ENCODE measurements at places on chromosomes 13 and 19. TPM values are rescaled to one million over a fixed set of nuclear protein-coding genes. Genes with fewer than 3 reads are reported as not detected.

The AP1M2 gene
- total RNA-seq = 48.4 TPM

The PDE4A gene
- total RNA-seq = 9.0 TPM

The SELENOV gene
- not detected for total RNA-seq

The LILRB4 gene
- 4.0 TPM for total RNA-seq

- H3K4me1 ChIP-seq = peaks cover 7% of the 10 kb centered on the region
- H3K27ac ChIP-seq = no peak overlapping the region
- no peak overlapping the region for H3K4me3 ChIP-seq
- no peak for DNase-seq
Measured at GRCh38 chr19:39196320-39196719, 444 bp upstream of the NCCRP1 start.

DNA sequence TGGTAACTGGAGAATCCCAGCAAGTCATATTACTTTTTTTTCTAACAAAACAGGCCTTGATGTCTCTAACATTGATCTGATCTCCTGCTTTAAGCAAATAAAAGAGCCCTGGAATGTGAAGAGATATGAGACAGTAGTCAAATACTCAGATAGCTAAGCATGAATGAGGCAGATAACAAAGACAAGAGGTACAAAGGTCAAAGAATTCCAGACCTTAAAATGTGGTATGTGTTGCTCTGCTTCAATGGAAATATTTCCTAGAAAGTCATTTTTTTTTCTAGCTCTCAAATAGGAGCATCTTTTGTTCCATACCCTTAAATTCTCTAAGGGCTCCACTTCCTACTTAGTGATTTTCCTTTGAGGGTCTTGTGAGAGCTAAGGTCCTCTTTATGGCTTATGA lies 54.6 kb downstream of the ZNF254 start:
- no peaks in the 10 kb centered on the region for H3K27me3 ChIP-seq
- H3K4me3 ChIP-seq = no peak overlapping the region
- no peak for DNase-seq
- no peaks in the 10 kb centered on the region for H3K4me1 ChIP-seq

DNA sequence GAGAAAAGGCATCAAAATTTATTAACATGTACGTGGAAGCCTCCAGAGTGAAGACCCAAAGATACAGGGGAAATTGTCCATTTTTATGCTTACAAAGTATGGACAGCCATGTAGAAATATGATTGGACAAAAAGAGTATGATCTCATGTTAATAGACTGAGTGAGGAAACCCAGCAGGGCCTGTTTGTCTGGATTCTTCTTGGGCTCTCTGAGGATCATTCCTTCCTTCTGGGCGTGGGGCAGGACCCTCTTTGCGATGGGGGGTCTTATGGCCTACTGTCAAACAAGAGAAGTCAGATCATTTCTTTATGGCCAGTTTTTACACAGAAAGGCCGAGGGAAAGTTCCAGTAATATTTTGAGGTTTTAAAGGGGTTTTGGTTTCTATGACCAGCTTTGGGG lies 110.8 kb downstream of the ESD start:
- no peak overlapping the region for H3K4me3 ChIP-seq
- no peak for DNase-seq
- H3K36me3 ChIP-seq = no peaks in the 10 kb centered on the region
- H3K4me1 ChIP-seq = peaks cover 11% of the 10 kb centered on the region

DNA sequence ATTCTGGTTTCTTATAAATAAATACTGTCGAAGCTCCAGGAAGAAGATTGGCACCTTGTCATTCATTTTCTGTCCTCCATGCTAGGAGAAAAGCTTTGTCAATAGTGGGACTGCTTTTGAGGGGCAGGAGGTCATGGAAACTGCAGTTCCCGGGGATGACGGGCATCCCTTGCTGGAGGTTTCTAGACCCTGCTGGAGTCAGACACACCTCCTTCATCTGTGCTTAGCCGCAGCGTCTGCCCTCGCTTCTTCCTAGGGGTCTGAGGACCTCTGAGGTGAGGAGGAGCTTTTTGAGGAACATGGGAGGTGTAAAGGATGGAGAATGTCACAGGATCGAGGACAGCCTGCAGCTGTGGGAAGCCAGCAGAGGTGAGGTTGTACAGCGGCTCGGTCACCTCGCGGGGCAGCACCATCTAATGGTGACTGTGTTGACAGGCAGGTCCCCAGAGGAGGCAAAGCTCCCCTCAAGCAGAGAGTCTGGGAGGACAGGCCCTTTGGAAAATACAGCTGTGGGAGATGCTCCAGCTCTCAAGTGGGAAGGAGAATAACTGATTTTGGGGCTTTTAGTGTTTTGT lies 172.7 kb upstream of the RNF113B start:
- no peak overlapping the region for H3K4me3 ChIP-seq
- no peaks in the 10 kb centered on the region for H3K4me1 ChIP-seq
- no peaks in the 10 kb centered on the region for H3K27me3 ChIP-seq
- no peaks in the 10 kb centered on the region for H3K36me3 ChIP-seq

DNA sequence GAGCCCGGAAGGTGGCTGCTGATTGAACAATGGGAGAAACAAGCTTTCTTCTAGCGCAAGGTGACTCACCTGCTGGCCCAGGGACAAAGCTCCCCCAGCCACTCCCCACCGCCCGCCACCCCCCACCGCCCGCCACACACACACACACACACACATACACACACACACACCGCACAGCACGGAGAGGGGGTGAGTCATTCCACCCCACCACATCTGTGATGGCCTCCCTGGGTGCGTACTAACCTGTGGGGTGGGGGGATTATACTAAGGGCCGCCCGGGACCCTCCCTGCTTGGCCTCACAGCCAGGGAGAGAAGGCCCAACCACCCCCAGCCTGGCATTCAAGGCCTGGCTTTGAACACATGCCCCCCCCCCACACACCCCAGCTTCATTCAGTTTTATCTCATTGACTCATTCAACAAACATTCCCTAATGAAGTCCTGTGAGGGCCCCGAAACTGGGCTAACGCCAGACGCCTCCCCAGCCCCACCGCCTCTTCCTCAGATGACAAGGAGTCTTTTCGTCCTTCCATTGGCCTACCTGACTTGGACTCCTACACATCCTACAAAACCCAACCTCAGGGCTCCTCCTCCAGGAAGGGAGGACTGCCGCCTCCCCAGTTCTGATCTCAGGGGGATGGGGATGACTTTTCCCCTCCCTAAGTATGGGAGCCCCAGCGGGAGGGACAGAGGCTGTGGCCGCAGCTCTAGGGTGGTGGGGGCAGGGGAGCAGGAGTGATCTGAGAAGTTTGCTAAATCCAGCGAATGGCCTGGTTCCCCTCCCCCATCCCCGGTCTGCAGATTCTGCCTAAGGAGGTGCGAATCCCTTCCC lies 5.8 kb upstream of the ONECUT3 start:
- H3K4me1 ChIP-seq = peaks cover 26% of the 10 kb centered on the region
- H3K36me3 ChIP-seq = no peaks in the 10 kb centered on the region
- H3K27me3 ChIP-seq = peaks cover 97% of the 10 kb centered on the region
- H3K27ac ChIP-seq = no peak overlapping the region
- no peak overlapping the region for H3K4me3 ChIP-seq

DNA sequence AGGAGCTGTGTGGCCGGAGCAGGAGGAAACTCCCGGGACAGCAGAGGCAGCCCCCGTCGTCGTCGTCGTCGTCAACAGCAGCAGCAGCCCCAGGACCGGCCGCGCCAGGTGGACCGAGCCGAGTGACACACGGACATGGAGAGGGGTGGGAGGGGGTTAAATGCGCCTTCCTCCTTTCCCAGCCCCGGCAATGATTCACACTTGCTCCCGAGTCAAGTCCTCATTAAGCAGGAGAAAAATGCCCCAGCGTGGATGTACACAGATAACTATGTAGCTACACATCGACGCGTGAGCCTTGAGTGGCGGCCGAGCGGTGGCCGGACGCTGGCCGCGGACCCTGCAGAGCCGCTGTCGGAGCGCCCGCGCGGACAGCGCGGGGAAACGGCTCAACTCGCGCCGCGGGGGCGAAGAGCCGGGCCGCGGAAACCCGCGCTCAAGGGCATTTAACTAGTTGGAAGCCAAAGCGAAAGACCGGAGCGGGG lies 645 bp downstream of the UBL3 start:
- H3K27me3 ChIP-seq = no peaks in the 10 kb centered on the region
- no peaks in the 10 kb centered on the region for H3K36me3 ChIP-seq
- peak; percentile 69 for DNase-seq
- peak overlapping the region; percentile 99 for H3K27ac ChIP-seq
- peaks cover 6% of the 10 kb centered on the region for H3K4me1 ChIP-seq
- H3K4me3 ChIP-seq = peak overlapping the region; percentile 75

DNA sequence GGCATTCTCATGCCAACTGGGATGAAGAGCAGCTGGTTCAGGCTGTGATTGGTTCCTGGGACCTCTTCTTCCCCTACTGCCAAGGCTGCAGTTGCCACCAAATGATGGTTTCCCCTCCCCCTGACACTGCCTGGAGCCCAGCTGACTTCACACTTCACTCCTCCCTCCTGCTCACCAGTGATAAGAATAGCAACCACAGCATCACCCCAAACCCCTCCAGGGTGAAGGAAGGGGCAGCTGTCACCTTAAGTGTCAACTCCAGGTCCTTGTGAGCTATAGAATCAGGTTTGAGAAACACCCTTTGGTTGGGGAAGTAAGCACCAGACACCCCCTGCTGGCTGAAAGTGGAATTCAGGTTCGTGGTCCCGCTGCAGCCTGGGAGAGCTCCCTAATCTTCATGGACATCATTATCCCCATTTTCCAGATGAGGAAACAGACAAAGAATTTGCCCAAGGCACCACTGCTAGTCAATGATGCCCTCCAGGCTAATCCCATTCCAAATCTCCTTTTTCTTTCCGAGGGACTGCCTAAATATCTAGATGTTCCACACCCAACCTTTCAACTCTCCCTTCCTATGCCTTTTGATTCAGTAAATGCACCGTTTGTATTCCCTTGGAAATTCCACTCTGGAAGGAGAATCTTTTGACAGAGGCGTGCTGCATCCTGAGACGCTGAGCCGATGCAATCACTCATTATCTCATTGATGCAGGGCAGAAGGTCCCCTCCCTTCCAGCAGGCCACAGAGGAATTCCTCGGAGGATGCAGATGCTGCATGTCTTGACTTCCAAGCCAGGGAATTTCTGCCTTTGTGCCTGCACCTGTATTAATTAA lies 50.6 kb upstream of the UQCRFS1 start:
- H3K36me3 ChIP-seq = no peaks in the 10 kb centered on the region
- peaks cover 4% of the 10 kb centered on the region for H3K27me3 ChIP-seq
- no peak overlapping the region for H3K4me3 ChIP-seq
- DNase-seq = peak; percentile 34
- H3K4me1 ChIP-seq = no peaks in the 10 kb centered on the region
- H3K27ac ChIP-seq = no peak overlapping the region

DNA sequence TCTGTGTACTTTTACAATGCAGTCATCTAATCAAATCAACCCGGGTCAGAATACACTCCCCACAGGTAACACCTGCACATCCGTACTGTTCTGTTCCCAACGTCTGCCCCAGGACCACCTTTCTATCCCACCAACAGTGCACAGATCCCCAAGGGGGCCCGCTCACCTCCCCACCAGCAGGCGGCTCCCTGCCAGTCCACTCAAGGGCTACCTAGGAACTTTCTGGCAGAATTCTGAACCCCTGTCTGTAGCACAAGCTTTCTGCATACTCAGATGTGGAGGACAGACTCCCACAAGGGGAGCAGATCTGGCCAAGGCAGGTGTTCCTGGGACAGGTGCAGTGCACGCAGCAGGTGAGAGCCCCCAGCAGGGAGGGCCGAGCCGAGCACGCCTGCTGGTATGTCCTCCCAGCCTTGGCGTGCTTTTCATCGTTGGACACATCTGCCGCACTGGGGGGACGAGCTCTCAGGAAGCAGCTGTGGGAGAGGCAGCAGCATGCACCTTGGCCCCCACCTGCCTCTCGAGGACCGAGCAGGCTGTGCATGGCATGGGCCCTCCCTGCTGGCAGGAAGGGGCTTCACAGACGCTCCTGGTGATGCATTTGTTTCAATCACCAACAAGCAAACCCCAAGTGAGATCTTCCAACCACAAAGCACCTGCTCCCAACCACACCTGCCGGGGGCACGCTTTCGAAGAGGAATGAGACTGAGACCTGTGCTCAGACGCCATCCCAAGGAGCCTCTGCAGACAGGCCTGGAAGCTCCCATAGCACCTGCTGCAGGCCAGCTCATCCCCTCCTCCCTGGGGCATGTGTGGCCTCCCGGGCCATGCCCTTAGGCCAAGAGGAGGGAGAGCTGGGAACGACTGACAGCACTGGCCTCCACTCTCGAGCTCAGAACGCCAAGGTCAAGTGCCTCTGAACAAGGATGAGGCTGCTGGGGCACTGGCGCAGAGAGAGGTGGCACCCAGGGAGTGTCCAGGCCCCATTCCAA lies 35.9 kb downstream of the RAB20 start:
- H3K27ac ChIP-seq = peak overlapping the region; percentile 85
- peaks cover 42% of the 10 kb centered on the region for H3K4me1 ChIP-seq
- H3K4me3 ChIP-seq = no peak overlapping the region
- no peaks in the 10 kb centered on the region for H3K36me3 ChIP-seq
- peak; percentile 46 for DNase-seq

- DNase-seq = no peak
- H3K27ac ChIP-seq = no peak overlapping the region
- H3K36me3 ChIP-seq = no peaks in the 10 kb centered on the region
- peaks cover 5% of the 10 kb centered on the region for H3K4me1 ChIP-seq
Measured at GRCh38 chr19:34662919-34663318, 14.0 kb downstream of the SCGB2B2 start.

GRCh38 chr13:48405875-48406274 lies 7.0 kb downstream of the LPAR6 start:
- no peaks in the 10 kb centered on the region for H3K36me3 ChIP-seq
- DNase-seq = no peak
- H3K4me1 ChIP-seq = peaks cover 4% of the 10 kb centered on the region
- no peak overlapping the region for H3K4me3 ChIP-seq

GRCh38 chr13:25171170-25171516 lies 945 bp downstream of the AMER2 start:
- no peaks in the 10 kb centered on the region for H3K36me3 ChIP-seq
- H3K27me3 ChIP-seq = peaks cover 75% of the 10 kb centered on the region
- H3K4me3 ChIP-seq = peak overlapping the region; percentile 9
- DNase-seq = no peak
- no peaks in the 10 kb centered on the region for H3K4me1 ChIP-seq
- H3K27ac ChIP-seq = no peak overlapping the region

DNA sequence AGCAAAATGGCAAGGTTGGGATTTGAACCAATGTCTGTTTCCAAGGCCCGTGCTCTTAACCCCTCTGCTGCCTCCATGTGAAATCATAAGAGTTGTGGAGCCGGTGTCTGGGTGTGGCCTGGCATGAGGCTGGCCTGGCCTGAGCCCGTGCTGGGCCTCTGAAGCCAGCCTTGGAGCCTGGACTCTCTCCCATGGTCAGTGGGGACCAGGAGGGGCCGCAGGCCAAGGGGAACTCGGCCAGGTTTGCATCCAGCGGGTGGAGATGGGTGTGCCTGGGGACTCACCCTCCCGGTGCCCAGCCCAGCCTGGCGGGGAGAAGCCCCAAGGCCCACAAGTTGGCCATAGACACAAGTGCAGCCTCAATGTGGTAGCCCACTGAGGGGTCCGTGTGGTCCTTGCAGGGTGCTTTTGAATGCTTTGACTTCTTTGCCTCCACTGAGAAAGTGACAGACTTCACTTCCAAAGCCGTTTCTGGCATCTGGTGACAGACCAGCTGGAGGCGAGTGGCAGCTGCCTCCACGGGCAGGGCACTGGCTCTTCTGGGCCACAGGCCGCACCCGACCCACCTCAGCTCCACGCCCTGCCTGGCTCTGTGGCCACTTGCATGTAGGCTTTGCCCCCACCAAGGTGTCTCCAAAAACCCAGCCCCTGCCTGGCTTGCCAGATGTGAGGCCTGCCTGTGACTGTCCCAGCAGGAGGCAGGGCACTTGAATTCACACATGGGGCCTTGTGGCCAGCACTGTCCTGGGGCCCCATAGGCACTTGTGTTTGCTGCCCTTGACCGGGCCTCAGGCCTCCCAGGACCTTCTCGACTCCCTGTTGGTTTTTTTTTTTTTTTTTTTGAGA lies 26.2 kb upstream of the NCCRP1 start:
- H3K4me3 ChIP-seq = no peak overlapping the region
- H3K36me3 ChIP-seq = no peaks in the 10 kb centered on the region
- H3K4me1 ChIP-seq = peaks cover 18% of the 10 kb centered on the region
- no peak overlapping the region for H3K27ac ChIP-seq
- no peaks in the 10 kb centered on the region for H3K27me3 ChIP-seq

Data from transverse colon (tissue), 4 donors.